ENCODE measurements at places on chromosomes 2 and 18. TPM values are rescaled to one million over a fixed set of nuclear protein-coding genes. Genes with fewer than 3 reads are reported as not detected.

Gene SP9
- 0.14 TPM for polyA plus RNA-seq

Gene OLA1
- 236 TPM for polyA plus RNA-seq

Gene CD302
- 13.5 TPM for polyA plus RNA-seq

Gene RGPD4
- 0.03 TPM for polyA plus RNA-seq

Gene TDRD15
- polyA plus RNA-seq, result not detected

Gene MSTN
- polyA plus RNA-seq, result 32.8 TPM

Gene NGEF
- 1.2 TPM for polyA plus RNA-seq

Gene SERPINB12
- 0.53 TPM for polyA plus RNA-seq

Gene FIGLA
- not detected for polyA plus RNA-seq

Gene FAP
- polyA plus RNA-seq, result 58.1 TPM

Gene MEP1B
- 0.11 TPM for polyA plus RNA-seq

Gene CPLX4
- polyA plus RNA-seq, result not detected

Gene FRZB
- polyA plus RNA-seq, result 24.1 TPM

Gene GPR55
- 0.04 TPM for polyA plus RNA-seq

Gene PRSS56
- 3.4 TPM for polyA plus RNA-seq

Gene SRD5A2
- polyA plus RNA-seq, result 0.04 TPM

- DNase-seq, result no peak
These were observed 5.7 kb downstream of the TCF23 start for GRCh38 chr2:27154488-27154887.

GRCh38 chr2:52821631-52822030 is 946.0 kb upstream of the CHAC2 start:
- no peak for DNase-seq

GRCh38 chr2:139031722-139032121 is 251.5 kb upstream of the NXPH2 start:
- DNase-seq, result no peak

- DNase-seq, result no peak
These were observed 19.0 kb downstream of the DIPK1C start for GRCh38 chr18:74438091-74438490.

DNA sequence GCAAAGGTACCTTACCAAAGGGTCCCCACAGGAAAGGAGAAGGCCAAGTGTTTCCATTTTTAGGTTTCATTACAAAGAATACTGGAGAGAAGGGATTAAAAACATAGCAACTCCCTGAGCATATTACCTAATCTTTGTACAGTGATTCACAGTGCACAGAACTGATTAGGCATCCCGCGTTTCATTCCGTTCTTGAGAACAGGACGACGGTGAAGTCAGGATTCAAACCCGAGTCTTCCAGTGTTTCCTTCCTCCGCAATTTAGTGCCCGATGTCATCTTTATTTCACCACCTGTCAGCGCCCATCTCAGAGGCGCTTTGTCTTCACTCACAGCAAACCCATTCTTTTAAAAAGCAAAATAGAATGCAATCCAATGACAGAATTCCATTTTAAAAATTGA is 488.5 kb downstream of the EIPR1 start:
- no peak for DNase-seq

- no peak for DNase-seq
These were observed 4.2 kb downstream of the ZNF516 start for GRCh38 chr18:76490670-76491472.

GRCh38 chr2:201806442-201807170 is at the start of gene CDK15:
TSS of gene CDK15 (plus strand) at chr2:201806537. CDS start at chr2:201806665, 128 bp downstream.
- DNase-seq, result no peak

- no peak for DNase-seq
These were observed 28.0 kb downstream of the CD28 start for GRCh38 chr2:203734276-203734983.

GRCh38 chr2:42101206-42102023 is 53.6 kb downstream of the PKDCC start:
- DNase-seq, result no peak

GRCh38 chr2:56207760-56208159 is 24.0 kb downstream of the CCDC85A start:
- no peak for DNase-seq

GRCh38 chr2:223835701-223836532 is 1.5 kb downstream of the AP1S3 start:
- no peak for DNase-seq

GRCh38 chr2:18719978-18720775 is 130.8 kb upstream of the NT5C1B start:
- no peak for DNase-seq

DNA sequence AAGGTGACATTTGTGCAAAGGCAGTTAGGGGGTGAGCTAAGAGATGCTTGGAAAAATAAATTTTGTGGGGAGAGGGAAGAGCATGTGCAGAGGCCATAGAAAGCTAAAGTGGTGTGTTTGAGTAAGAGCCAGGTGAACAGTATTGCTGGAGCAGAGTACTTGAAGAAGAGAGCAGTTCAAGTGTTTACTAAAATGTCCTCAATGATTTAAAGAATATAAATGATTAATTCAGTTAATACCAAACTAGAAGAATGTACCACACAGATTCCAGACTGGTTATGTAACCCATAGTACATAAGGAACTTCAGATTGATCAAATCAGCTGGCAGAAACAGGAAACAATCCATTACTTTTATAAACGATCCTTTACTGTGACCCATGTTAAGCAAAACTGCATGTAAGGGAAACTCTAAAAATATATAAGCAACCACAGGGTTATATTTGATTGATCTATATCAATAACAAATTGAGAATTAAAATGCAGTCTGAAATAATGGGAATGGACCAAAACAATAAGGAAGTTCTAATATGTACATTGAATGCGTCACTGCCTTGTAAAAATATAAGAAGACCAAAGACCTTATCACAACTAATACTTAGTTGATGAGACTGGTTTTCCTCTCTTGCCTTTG is 76.9 kb downstream of the LDAH start:
- DNase-seq, result no peak

- no peak for DNase-seq
These were observed 22.8 kb upstream of the ASB18 start for GRCh38 chr2:236286873-236287545.

GRCh38 chr2:240561325-240561971 is 1.3 kb downstream of the DUSP28 start:
- no peak for DNase-seq

- DNase-seq, result no peak
These were observed 318.5 kb upstream of the CWC22 start for GRCh38 chr2:180325416-180326120.

- no peak for DNase-seq
These were observed 12.5 kb upstream of the TNFAIP6 start for GRCh38 chr2:151344906-151345305.

GRCh38 chr2:25165992-25166875 is 2.1 kb downstream of the POMC start:
- DNase-seq, result no peak

DNA sequence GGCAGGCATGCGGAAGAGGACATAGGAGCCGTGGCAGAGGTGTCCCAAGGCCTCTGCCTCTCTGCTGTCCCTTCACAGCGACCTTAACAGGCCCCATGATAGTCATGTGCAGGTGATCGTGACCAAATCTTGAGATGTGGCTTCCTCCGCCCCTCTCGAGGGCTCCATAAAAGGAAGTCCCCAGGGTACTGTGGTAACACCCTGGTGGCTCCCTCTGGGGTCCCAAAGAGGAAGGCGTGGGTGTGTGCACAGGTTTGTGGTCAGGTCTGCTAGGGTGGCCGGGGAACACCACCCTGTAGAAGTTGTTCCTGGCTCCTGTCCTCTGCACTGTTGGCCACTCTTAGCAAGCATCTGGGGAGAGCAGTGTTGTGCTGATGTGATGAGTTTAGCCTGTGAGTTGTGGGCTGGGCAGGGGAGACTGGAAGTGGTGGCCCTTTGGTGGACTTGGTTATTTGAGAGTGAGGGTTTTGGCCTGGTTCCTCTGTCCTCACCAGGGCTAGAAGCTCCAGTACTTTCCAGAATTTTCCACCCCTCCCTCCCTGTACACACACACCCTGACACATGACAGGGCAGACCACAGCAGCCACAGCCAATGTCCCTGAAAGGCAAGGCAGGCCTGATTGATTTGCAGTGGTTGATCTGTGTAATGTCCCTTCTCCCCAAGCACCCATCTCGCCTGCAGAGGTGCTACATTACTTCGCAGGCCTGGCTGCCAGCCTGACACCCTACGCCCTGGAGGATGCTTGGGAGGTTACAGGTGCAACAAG is 68.9 kb upstream of the BOD1L2 start:
- DNase-seq, result no peak

GRCh38 chr2:218023636-218024035 is 20.8 kb upstream of the TNS1 start:
- DNase-seq, result no peak

- no peak for DNase-seq
These were observed 1003.7 kb upstream of the GYPC start for GRCh38 chr2:125652280-125652679.

GRCh38 chr18:35673682-35674081 is 92.1 kb downstream of the GALNT1 start:
- DNase-seq, result no peak

DNA sequence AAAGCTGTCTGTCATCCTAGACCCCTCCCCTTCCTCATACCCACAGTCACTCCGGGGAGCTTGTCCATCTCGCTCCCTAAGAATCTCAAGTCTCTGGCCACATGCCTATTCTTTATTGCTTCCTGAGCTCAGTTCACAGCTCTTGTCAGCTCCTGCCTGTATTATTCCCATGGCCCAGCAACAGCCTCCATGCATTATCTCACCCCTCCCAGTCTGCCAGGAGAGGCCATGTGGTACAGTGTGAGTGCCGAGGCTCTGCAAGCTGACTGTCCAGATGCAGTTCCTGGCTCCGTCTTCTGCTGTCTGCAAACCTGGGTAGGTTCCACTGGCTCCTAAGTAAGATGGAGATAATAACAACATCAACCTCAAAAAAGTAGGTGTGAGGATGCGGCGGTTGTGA is 79.7 kb downstream of the MRPS9 start:
- no peak for DNase-seq

DNA sequence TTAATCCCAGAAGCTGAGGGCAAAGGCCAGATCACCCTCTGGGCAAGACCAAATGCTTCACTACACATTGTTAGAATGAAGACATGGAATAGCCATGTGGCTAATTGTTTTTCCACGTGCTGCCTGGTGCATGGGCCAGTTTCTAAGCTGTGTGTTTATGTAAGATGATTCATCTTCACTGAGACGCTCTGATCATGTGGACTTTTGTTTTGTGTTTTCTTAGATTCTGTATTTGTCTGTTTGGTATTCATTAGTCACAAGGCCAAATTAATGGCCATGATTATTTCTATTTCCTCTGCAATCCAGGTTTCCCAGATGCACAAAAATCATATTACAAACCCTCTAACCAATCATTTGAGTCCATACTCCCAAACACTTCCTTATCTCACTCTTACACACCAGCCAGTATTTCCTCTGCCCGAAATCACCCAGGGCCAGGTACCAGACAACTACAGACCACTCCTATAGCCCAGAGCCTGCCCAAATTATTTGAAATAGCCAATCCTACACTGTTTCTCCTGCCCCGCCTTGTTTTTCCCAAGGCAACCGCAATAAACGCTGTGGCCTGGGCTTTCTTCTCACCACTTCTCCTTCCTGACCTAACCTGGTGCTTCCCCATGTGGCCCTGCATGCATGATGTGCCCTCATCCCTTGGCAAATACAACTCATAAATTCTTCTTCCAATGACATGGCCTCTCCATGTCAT is 94.2 kb upstream of the SP3 start:
- no peak for DNase-seq

DNA sequence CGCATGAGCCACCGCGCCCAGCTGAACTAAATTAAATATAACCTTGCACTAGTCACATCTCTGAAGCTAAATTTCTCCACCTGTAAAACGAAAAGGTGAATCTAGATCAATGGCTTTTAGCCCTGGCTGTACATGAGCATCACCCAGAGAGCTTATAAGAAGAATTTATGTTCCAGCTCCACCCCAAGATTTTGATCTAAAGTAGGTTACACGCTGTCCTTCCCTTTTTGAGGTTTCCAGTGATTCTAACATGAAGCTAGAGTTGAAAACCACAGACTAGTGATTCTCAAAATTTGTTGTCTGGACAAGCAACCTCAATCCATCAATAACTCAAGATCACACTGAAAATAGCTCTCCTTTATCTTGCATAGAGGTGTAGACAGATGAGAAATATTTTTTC is 208.8 kb upstream of the CRIM1 start:
- DNase-seq, result no peak

GRCh38 chr18:54100466-54100865 is 124.0 kb downstream of the MBD2 start:
- no peak for DNase-seq

DNA sequence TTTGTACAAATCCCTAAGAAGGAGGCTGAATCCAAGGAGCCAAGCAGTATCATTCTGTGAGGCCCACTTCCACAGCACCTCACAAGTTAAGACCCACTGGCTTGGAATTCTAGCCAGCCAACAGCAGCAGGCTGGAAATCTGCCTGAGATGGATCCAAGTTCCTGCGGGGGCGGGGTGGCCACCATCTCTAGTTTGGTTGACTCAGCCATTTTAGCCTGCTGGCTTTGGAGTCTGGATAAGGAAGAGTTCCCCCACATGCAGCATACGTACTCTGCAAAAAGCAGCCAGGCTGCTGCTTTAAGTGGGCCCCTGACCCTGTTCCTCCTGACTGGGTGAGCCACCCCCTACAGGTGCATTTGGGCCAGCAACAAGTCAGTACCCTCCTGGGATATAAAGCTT is 65.2 kb downstream of the FARP2 start:
- DNase-seq, result no peak

DNA sequence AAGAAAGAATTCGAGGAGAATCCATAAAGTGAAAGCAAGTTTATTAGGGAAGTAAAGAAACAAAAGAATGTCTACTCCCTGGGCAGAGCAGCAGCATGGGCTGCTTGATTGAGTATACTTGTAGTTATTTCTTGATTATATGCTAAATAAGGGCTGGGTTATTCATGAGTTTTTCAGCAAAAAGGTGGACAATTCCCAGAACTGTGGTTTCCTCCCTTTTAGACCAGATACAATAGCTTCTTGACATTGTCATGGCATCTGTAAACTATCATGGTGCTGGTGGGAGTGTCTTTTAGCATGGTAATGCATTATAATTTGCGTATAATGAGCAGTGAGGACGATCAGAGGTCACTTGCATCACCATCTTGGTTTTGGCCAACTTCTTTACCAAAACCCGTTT is 25.6 kb upstream of the TBC1D8 start:
- no peak for DNase-seq

GRCh38 chr18:37425222-37425621 is 140.4 kb downstream of the CELF4 start:
- DNase-seq, result no peak

GRCh38 chr2:111139637-111140317 is 19.1 kb downstream of the BCL2L11 start:
- no peak for DNase-seq

- DNase-seq, result no peak
These were observed 1026.2 kb upstream of the ZEB2 start for GRCh38 chr2:145546091-145546490.

- no peak for DNase-seq
These were observed 175.1 kb upstream of the ID2 start for GRCh38 chr2:8506746-8507145.

DNA sequence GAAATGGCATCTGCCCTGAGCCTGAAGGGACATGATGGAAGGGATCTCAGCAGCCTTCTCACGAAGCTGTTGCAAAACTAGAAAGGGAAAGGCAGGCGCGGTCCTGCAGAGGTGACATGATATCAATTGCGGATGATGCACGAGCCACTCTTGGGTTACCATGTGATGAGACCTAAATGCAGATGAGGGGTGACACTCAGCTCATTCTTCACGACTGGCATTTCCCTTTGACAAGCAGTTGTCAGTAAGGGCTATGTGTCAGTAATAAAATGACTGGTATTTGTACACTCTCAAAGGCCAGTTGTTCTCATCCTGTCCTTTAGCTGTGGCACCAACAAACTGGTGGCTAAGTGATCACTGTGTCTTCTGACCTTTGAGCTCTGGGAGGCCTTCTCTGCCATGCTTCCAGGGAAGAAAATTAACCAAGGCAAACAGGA is 273.6 kb downstream of the ETAA1 start:
- no peak for DNase-seq
